ENCODE measurements at places on chromosomes 1 and 21.

DNA sequence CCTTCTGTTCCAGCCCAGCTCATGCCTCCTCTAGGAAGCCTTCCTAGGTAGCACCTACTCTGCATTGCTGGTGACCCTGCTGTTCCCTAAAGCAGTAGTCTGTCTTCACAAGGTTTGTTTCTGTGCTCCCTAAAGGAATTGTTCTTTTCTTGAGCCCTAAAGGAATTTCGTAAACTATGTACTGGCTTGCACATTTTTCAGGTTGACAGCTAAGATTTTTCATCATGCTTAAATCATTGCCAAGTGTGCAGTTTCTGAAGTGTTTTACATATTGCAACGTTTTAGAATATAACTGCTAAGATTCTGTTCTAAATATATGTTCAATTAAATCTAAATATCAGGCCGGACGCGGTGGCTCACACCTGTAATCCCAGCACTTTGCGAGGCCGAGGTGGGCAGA, 13.1 kb downstream of the S100A16 start:
- DNase-seq: no peak

GRCh38 chr1:203818399-203818798, 23.0 kb downstream of the ZBED6 start:
- no peak for DNase-seq

DNA sequence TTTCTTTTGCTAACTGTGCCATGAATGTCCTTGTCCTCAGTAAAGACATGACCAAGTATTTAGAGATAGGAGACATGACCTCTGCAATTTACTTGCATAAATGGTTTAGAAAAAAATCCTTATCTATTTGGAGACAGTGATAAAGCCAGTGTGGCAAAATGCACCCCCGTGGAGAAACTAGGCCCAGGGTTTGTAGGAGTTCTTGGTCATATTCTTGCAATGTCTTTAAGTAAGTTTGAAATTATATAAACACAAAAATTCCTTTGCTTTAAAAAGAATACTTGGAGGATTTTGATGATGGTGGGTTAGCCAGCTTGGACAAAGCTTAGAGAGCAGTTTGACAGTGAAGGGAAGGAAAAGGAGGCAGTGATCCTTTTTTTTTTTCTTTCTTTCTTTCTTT, 101.9 kb upstream of the SLC45A1 start:
- DNase-seq: no peak

DNA sequence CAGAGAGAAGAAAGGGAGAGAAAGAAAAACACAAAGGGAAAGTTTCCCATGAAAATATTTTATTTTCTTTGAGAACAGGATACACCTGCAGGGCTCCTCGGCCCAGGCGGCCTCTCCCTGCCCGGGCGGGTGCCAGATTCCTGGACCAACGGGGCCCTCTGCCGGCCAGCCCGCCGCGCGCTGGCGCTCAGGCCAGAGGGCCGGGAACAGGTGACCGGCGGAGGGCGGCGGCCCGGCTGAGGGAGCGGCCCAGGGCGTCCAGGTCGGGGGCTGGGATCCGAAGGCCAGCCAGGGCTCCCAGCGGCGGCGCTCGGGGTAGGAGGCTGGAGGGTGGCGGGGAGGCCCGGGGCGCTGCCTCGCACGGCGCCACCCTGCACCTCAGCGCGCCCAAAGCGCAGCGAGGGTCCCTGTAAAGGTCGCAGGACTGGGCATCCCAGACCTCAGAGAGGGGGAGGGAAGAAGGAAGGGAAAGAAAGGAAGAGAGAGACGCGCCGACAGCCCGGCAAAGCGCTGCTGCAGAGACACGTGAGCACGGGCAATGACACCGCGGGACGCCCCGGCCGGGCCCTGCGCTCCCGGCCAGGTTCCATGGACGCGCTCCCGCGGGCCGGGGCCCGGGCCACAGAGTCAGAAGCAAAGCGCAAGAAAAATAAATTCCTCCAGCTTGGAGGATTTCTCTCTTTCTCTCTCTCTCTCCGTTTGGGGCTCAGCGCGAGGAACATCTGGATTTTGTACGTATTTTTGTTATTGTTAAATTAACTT, 927 bp downstream of the WNT9A start:
- DNase-seq: peak; percentile 65

DNA sequence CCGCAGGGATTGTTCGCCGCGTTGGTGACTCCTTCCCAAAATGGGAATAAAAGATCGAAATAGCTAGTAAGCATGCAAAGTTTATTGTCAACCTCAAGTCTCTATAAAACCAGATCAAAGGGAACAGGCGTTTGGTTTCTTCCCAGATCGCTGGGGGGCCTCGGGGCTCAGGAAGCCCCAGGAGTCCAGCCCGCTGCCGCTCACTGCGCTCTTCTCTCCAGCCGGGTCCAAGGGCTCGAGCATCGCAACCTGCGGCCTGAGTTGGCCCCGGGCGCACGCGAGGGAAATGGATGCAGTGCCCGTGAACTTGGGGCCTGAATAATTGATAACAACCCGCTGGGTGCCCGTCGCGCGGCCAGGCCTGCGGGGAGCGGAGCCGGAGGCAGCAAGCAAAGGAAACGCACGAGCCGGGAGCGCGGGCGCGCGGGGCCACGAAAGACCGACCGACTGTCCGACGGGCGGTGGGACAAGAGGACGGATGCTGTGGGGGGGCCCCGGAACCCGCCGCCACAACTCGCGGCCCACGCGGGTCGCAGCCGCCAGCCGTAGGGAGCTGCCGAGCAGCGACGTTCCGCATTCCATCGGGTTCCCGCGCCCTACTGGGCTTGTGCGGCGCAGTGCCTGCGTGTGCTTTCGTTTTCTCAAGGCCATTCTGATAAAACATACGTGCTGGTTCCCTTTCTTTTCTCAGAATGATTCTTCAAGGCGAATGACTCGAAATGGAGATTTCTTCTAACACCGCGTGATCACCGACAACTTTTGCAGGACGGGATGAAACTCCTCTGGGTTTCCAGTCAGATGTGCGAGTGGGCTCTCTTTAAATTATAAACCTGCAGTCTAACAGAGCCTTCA, 14.0 kb upstream of the ALX3 start:
- no peak for DNase-seq

DNA sequence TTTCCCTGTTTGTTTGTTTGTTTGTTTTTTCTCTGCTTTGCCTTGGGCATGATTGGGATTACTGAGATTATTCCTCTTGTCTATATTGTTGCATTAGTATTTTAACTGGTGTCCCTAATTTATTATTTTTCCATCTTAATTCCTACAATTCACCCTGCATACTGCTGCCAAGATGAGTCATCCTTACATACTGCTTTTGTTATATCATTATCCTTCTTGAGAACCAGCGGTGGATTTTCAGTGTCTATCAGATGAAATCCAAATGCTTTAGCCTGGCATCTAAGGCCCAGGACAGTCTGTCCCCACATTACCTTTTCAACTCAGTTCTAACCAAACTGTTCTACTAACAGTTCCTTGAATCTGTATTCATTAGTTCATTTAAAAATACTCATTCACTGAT, 101.7 kb downstream of the OLFML2B start:
- DNase-seq: no peak

DNA sequence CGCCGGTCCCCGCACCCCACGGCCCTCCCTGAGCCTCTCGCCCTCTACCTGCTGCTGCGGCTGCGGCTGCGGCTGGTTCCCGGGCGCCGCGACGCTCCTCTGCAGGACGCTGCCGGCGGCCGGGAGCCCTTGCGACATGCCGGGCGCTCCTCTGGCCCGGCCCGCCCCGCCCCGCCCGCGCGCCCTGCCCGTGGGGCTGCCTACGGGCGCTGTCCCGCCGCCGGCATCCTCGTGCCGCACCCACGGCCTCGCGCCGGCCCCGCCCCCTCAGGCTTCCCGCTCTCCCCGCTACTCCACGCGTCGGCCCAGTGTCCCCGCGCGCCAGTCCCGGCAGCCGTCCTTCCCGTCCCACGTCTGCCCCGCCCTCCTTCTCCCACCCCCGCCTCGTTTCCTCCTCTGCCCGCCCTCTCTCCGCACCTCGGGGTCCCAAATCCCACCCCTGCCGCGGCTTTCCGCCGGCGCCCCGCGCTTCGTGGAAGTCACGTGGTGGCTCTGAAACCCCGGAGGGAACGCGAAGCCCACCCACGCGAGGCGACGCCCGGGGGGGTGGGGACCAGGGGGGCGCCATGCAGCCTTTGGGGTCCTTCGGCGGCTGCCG, at the start of gene BATF3:
Gene BATF3 (minus strand): TSS at position 216 of the 598 bp plus-strand sequence. CDS start 78 bp downstream, at position 138.
- peak; percentile 12 for DNase-seq
